Frontal cortex (tissue), 4 donors: ENCODE measurements at places on chromosomes 7 and 10.

DNA sequence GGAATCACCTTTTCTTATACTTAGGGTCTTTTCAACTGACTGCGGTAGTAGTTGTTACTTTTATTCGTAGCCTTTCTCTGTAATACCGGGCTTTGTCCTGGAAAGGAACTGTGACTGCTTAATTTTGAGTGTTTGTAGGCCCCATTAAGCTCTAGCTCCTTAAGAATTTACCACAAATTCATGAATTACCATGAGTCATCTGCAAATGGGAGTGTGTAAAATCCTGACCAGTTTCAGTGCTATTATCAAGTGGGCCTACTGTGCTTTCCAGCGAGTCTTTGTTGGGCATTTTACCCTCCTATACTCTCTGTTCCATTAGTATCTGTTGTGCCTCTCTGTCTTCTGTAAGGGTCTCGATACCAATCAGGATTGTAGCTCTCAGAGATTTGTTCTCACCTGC, 49.7 kb downstream of the ZMYND11 start:
- DNase-seq = no peak

GRCh38 chr10:119655566-119656001, 4.4 kb downstream of the BAG3 start:
- no peak for DNase-seq

DNA sequence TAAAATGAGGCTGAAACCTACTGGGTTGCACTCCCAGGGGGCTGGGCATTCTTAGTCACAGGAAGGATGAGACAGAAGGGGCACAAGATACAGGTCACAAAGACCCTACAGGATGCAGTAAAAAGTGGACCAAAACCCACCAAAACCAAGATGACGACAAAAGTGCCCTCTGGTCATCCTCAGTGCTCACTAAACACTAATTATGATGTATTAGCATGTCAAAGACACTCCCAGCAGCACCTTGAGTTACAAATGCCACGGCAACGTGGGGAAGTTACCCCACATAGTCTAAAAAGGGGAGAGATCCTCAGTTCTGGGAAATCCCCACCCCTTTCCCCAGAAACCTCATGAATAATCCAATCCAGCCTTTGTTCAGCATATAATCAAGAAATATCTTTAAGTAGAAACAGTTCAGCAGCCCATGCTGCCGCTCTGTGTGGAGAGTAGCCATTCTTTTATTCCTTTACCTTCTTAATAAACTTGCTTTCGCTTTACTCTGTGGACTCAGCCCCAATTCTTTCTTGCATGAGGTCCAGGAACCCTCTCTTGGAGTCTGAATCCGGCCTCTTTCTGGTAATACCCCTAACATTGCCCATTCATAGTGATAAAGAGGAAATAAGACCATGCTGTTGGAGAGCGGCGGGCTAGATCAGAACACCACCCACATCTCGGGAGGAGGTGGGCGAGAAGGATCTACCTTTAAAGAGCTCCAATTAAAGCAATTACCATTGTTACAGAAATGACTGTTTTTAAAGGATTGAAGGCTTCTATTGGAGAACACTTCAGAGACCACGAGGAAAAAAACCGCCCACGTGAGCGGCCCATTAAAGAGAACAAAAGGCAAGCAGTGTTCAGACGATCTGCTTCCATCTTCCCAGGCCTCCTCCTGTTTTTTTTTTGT, 170.9 kb downstream of the USP6NL start:
- DNase-seq = no peak

DNA sequence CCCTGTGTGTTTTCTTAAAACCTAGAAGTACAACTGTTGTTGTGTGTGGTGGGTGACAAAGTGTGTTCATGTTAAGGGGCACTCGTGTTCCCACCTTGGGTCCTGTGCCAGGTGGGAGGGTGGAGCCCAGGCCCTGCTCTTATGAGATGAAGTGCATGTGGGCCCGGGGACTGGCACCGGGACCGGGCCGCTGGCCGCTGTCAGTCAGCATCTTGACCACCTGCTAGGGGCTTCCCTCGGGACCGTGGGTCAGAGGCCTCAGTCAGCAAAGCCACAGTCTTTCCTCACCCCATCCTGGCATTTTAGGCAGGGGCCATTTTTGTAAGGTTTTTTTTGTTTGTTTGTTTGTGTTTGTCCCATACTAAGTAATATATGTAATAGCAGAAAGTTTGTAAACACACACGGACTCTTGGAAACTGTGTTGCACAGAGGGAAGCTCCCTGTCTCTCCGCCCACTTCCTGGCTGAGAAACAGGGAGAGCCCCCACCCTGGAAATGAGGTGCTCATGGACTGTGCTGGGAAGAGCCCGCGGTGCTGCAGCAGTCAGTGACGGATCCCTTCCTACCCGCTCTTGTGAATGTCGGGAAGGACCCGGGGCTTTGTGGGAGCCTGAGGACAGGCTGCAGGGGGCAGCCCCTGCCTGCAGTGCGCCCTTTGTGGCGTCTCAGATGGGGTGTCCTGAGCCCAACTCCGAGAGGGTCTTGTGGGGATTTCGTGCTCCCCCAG, 13.4 kb downstream of the AGAP3 start:
- no peak for DNase-seq

GRCh38 chr7:14368285-14368684, 378.8 kb upstream of the ETV1 start:
- DNase-seq = no peak

GRCh38 chr10:49050906-49051305, 64.4 kb downstream of the VSTM4 start:
- no peak for DNase-seq

DNA sequence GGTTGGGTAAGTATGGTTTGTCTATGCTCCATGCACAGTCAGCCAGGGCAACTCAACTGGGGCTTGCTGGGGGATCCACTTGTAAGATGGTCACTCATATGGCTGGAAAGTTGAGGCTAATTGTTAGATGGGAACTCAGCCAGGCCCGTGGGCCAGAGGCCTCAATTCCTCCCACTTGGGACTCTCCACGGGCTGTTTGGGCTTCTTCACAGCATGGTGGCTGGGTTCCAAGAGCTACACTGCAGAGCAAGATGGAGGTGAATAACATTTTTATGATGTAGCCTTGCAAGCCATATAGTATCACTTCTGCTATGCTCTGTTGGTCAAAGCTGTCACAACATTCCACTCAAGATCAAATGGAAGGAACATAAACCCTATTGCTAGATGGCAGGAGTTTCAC, 39.2 kb downstream of the ELMO1 start:
- DNase-seq = no peak

DNA sequence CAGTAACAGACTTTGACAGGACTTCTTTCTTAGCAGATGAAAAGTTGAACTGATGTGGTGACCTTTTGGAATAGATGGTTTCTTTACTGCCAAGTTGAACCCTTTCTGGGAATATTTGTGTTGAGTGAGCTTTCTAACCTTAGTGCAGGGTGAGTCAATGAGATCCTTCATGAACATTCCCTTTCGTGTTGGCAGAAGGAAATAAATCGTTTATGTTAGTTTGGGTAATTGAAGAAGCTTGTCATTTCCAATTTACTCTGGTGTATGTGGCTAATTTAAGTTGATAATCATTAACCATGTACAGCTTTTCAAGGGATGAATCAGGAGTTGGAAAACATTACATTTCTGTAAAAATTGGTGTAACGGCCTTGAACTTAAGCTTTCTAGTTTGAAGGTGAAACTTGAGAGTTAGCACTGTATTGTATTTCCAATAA, 43.4 kb downstream of the PTTG1IP2 start:
- no peak for DNase-seq

DNA sequence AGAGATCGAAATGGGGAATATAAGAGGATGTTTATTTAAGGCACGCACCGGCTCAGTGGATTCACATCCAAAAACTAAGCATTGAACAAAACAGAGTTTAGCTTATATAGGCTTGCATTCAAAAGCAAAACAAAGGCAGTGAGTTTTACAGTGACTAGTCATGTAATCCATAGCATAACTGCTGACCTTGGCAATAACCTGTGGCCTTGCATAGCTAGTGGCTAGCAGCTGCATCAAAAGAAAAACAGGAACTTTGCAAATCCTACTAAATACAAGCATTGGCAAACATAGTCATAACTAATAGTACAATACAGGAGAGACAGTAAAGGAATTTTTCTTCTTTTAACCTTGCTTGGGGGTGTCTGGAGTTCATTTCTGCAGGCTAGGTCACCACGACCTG, 9.7 kb upstream of the ZNF485 start:
- no peak for DNase-seq

- no peak for DNase-seq
Observed at GRCh38 chr7:81064426-81064825, 145.6 kb upstream of the SEMA3C start.

DNA sequence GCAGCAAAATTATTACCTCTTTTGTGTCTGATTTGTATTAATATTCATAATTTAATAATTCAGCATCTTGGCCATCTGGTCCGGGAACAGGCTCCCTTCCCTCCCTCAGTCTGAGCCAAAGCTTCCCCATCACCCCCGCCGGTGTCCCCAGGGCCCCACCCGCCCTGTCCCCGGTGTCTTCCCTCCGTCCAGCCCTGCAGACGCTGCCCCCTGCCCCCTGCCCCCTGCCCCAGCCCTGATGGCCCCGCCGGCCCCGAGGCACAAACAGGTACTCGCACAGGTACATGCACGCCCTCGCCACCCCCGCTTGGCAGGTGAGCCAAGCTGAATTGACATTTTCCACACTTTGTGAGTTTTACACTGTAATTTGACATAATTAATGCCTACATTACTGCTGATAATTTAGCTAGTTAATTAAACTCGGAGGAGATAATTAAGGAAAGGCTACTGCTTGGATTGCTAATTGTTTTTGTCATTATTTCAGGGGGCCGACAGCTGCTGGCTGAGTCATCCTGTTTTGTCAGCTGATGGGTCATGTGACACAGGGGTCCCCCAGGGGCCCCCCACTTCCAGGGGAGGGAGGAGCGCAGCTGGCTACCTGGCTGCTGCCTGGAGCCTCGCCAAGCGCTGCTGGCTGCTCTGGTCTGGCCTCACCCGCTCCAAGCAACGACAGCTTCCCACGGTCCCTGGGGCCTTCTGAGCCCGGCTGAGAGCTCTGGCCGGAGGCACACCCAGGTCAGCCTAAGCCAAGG, 36.6 kb downstream of the MICALL2 start:
- peak; percentile 57 for DNase-seq

- peak; percentile 71 for DNase-seq
Observed at GRCh38 chr10:116849248-116850057, at the start of gene ENO4. Gene ENO4 (plus strand): TSS chr10:116849499. CDS start chr10:116849567, 68 bp downstream.

- DNase-seq = no peak
Observed at GRCh38 chr10:3790272-3790671, 5.3 kb upstream of the KLF6 start.

DNA sequence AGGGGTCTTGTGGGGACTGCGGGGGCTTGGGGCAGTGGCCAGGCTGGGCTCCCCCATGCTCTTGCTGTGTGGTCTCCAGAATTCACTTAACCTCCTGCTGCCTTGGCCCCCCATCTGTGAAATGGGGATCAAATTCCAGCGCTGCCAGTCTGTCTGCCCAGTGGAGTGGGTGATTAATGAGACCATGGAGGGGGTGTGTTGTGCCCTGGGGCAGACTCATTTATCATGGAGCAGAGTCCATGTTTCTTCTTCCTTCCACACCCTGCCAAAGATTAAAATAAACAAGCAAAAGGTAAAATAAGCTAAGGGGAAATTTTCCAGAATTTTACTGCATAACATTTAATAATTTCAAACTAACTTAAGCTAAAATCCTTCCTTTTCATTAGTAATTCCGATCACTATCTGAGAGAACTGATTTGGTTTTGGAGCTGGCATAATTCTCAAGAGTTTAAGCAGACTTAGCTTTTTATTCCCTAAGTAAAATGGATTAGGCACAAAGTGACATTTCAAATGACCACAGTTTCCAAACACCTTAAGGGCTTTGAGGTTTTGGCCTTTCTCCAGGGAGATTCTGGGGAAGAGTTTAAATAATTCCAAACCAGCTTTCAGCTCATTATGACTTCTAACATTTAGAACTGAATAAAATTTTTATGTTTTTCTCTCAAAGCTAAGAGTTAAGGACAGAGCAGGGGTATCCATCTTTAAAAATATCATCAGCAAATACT, 211.9 kb downstream of the CXCL12 start:
- DNase-seq = no peak

GRCh38 chr7:55483046-55483445, 89.3 kb downstream of the VOPP1 start:
- DNase-seq = no peak

DNA sequence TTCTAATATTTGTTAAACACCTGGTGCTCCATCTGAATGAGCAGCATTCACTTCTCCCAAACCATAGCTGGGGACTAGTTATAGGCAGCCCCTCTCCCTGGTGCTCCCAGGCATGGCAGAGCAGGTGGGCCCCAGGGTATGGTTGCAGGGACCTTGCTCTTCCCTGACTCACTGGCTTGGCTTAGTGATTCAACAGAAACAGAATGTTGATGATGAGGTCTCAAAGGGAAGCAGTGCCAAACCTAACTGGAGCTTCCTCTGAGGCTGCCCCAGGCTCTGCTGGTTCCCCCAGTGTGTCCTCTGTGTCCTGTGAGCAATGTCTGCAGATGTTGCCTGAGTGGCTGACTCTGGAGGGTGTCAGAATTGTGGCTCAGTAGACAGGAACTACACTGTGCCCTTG, 3.7 kb downstream of the GPR26 start:
- no peak for DNase-seq

DNA sequence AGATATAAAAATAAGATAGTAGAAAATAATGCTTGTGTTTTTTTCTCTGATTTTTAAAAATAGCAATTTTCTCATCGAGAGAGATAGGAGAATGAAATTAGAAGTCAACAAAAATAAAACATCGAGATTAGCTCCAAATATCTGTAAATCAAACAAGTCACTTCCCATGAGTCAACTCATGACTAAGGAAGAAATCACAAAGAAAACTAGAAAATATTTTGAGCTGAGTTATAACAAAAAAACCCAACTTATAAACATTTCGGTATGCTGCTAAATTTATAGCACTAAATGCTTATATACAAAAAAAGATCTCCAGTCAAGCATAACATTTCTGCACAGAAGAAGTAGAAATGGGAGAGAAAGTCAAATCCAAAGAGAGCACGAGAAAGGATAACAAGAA, 140.1 kb downstream of the ITGA8 start:
- no peak for DNase-seq

GRCh38 chr10:20817646-20818045, 79.5 kb downstream of the NEBL start:
- no peak for DNase-seq

DNA sequence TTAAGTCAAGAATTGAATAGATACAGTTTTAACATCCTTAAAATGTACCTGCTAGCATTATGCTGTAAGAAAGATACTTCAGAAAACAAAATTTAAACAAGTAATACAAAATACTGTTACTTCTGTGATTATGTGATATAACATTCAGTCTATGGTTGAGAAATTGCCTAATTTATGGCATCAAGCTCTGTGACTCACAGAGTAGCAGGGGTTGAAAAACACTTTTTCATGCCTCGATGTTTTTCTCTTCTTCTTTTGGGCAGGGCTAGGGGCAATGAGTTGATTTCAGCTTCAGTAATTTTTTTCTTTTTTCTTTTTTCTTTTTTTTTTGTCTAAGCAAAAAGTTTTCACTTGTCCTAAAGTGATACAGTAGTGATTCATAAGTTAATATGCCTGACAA, 209.2 kb downstream of the MBL2 start:
- DNase-seq = no peak

- DNase-seq = no peak
Observed at GRCh38 chr10:117884093-117884492, 162.6 kb downstream of the RAB11FIP2 start.

GRCh38 chr10:70771311-70772194, 13.6 kb downstream of the TBATA start:
- peak; percentile 3 for DNase-seq
